ENCODE measurements at places on chromosomes 13 and 19.

GRCh38 chr13:98942997-98943396 lies 34.9 kb downstream of the DOCK9 start:
- no peak for DNase-seq

DNA sequence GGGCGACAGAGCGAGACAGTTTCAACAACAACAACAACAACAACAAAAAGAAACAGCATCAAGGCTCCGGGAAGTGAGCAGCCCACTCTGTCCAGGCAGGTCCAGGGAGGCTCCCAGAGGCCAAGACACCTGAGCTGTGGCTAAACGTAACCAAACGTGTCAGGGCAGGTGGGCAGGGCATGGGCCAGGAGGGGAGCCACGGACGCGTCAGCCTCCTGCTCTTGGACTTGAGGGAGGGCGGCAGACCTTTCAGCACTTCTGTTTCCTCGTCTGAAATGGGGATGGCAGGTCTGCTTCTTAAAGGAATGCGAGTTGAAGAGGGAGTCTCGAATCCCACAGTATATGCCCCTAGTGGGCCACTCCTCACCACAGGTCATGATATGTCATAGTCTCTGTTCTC lies 53.8 kb downstream of the MYO9B start:
- DNase-seq: no peak

DNA sequence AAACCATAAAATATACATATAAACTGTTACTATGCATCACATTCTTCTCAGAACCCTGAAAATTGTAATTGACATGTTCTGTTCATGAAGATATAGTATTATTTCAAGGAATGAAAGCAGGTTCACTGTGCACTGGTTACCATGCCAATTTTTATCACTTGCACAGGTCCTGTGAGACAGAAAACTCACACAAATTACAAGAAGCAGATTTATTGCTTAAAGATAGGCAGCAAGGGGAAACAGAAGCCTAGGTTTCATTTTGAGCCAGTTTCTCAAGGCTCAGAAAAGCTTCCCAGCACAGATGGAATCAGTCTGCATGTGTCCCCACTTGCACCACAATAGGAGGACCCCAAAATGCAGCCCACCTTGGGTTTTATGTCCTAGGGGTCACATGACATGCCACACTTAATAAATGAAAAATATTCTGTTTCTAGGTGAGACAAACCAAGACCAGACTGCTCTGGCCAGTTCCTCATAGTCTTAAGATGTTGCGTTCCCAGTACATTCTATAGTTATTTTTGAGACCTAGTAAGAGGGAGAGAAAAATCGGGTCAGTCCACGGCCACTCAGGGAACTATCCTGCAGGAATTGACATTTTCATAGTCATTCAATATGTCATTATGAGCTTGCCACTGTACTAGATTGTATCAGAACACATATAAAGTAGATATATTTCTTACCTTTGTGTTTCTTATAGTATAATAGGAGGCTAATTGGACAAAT lies 459.1 kb upstream of the ATXN8OS start:
- DNase-seq: no peak

DNA sequence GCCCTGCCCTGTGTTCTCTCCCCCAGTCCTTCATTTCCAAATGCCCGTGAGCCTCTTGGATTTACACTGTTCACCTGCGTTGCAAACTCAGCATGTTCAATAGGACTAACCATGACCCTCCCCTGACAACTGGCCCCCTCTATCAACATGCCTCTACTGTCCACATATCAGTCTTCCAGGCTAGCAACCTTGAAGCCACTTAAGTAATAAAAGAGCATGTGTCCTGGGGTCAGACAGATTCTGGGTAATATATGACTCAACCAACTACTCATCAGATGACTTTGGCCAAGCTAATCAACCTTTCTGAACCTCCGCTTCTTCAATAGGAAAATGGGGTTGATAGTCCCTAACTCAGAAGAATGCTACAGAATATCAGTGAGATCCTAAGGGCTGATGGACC lies 15.1 kb upstream of the PDX1 start:
- no peak for DNase-seq

DNA sequence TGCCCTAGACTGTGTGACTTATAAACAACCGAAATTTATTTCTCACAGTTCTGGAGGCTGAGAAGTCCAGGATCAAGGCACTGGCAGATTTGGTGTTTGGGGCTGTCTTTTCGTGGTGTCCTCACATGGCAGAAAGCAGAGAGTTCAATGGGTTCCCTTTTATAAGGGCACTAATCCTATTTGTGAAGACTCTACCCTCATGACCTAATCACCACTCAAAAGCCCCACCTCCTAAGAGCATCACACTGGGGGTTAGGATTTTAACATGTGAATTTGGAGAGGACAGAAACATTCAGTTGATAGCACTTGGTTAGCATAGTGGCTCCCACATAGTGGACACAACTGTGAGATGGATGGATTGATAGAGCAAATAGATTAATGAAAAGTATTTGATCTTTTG lies 21.5 kb upstream of the GPR18 start:
- DNase-seq: no peak

- DNase-seq: no peak
Observed at GRCh38 chr19:17765069-17765618, 13.9 kb downstream of the FCHO1 start.

DNA sequence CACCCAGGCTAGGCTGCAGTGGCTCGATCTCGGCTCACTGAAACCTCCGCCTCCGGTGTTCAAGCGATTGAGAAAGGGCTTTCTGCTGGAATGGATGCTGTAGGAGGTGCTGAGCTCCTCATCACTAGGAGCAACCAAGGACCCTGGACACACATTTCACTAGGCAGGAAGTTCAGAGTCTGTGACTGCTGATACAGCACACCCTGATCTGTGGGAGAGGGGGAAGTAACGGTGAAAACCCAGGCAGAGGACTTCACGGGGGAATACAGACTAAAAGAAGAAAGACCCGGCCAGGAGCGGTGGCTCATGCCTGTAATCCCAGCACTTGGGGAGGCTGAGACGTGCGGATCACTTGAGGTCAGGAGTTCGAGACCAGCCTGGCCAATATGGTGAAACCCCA lies 11.9 kb upstream of the NOTCH3 start:
- DNase-seq: no peak

GRCh38 chr13:110319397-110319773 lies 12.3 kb downstream of the COL4A2 start:
- no peak for DNase-seq

GRCh38 chr19:48510421-48511268 lies 990 bp downstream of the LMTK3 start:
- peak; percentile 85 for DNase-seq

- no peak for DNase-seq
Observed at GRCh38 chr19:38653028-38653571, 5.7 kb downstream of the ACTN4 start.

- no peak for DNase-seq
Observed at GRCh38 chr13:51728972-51729371, 75.0 kb downstream of the DHRS12 start.

DNA sequence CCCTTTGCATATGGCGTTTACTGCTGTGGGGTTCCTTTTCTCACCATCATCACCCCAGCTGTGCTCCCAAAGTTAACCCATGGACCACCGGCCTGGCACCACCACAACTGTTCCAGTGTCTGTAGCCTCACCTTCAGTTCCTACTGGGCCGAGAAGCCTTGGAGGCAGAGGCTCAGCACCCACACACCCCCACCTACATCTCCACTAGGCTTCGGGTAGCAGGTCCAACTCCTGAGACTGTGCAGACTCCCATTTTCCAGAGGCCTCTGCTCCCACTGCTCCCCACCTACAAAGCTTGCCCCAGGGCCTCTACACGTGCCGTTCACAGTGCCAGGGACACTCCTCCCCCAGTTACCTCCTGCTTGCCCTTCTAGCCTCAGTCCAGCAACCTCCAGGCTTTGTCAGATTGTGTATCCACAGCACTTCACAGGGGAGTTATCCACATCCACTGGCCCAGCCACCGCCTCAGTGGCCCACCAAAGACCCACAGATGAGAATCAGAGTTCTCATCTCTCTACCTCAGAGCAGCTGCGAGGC lies 14.1 kb downstream of the SLC27A5 start:
- DNase-seq: no peak

GRCh38 chr13:94195715-94196114 lies 283.8 kb downstream of the DCT start:
- no peak for DNase-seq

DNA sequence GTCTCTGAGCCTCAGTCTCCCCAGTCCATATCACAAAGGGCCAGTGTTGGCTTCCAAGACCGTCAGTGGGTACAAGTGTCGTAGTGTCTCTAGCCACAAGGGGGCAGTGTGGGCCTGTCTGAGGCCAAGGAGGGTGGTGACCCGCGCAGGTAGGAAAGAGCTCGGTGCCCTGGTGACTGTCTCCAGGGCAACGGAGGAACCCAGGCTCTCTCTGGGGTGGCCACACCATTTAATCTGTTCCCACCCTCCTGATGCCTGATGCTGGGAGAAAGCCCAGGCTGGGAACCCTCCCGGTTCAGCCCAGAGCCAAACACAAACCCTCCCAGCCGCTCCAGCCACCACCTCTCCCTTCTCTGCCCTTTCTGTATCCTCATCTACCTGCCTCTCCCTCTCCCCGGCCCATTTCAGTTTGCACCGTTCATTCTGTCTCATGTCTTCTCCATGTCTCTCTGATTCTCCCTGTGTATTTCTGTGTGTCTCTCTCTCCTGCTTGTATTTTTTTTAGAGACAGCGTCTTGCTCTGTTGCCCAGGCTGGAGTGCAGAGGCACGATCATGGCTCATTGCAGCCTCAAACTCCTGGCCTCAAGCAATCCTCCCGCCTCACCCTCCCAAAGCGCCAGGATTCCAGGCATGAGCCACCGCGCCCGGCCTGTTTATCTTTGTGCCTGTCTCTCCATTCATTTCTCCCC lies 17.5 kb upstream of the MEIS3 start:
- peak; percentile 89 for DNase-seq

DNA sequence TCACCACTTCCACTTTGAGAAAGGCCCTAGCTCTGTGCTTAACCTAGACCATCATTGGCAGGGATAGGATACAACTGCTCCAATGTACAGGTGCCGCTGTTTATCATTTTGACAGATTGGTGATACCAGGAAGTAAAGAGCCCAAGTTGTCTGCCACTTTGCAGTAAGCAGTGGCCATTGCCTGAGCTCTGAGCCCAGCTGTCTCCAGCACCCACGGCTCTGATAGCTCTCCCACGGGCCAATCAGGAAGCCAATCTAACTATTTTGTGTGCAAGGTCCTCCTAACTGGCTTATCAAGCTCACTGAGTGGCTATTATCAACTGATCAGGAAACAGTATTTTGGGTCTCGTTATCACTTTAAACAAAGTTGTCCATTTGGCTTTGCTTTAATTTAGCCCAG lies 181.1 kb downstream of the DCT start:
- no peak for DNase-seq
